ENCODE measurements at places on chromosomes 2 and 18.

- peak; percentile 97 for DNase-seq
Measured at GRCh38 chr2:161136696-161137324, 23.4 kb upstream of the TANK start.

GRCh38 chr2:38634684-38635083 is 31.2 kb upstream of the GALM start:
- DNase-seq = peak; percentile 56

GRCh38 chr18:79383388-79384056 is 12.2 kb upstream of the NFATC1 start:
- no peak for DNase-seq

DNA sequence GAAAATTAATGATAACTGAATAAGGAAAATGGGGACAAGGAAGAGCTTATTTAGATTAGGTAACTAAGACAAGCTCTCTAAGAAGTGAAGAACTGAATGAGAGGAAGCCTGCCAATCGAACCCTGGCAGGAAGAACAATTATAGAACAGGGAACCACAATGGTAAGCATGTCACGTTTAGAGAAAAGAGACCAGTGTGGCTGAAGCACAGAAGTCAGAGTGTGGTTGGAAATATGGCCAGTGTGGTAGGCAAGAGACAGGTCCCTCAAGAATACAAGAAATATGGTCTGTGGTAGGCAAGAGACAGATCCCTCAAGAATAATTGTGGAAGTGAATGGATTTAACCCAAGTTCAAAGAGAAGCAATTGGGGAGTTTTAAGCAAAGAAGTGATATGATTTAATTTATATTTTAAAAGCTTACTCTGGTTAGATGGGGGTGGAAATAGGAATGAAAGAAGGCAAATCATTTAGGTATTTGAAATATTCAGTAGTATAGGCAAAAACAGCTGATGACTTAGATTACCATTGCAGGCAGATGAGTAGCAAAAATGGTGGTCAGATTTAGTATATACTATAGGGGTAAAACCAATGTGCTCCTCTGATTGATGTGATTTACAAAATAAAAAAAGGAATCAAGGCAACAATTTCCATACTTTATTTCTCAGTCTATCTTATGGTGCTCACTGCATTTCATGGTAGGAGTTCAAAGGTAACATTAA is 38.8 kb upstream of the ERMN start:
- DNase-seq = peak; percentile 36

DNA sequence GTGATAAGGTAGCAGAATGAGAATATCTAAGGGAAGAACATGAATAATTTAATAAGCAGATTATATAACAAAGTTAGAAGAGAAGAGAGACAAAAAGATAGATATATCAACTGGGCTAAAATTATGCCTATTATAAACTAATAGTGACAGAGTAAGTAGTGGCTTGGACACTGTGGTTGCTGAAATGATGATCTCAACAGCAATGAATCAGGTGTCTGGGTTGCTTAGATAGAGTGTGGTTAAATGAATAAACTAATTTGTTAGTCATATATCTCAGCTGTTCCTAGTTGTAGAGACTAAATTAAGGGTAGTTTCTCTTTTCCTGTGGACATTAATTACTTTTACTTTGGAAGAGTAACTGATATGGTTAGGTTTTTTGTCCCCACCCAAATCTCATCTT is 1485.4 kb upstream of the CELF4 start:
- peak; percentile 10 for DNase-seq

GRCh38 chr2:9657083-9657482 is 26.3 kb upstream of the YWHAQ start:
- no peak for DNase-seq

DNA sequence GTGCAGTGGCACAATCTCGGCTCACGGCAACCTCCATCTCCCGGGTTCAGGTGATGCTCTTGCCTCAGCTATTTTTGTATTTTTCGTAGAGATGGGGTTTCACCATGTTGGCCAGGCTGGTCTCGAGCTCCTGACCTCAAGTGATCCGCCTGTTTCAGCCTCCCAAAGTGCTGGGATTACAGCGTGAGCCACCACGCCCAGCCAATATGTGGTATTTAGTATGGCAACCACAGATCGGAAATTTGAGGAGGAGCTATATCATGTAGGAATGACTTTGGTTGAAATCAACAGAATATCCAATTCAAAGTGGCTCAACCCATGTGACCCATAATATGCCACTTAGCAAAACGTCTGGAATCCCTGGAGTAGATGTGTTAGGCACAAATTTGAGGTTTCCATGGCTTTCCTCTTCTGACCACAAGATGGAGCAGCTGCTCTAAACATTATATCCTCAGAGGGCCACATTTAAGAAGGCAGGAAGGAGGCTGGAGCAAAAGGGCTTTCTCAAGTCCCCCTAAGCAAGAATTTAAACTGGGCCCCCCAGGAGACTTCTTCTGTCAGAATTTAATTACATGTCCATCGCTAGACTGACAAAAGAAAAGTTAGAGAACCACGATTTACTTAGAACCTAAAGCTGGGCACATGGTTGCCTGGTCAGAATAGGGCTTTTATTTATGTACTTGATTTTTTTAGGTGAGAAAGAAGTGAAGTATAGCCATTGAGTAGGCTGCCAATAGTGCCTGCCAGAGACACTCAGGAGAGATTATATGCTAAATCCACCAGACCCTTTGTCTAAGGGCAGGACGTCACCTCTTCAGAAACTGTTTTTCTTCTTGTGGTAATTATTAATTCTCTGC is 49.6 kb upstream of the ITSN2 start:
- DNase-seq = peak; percentile 60

DNA sequence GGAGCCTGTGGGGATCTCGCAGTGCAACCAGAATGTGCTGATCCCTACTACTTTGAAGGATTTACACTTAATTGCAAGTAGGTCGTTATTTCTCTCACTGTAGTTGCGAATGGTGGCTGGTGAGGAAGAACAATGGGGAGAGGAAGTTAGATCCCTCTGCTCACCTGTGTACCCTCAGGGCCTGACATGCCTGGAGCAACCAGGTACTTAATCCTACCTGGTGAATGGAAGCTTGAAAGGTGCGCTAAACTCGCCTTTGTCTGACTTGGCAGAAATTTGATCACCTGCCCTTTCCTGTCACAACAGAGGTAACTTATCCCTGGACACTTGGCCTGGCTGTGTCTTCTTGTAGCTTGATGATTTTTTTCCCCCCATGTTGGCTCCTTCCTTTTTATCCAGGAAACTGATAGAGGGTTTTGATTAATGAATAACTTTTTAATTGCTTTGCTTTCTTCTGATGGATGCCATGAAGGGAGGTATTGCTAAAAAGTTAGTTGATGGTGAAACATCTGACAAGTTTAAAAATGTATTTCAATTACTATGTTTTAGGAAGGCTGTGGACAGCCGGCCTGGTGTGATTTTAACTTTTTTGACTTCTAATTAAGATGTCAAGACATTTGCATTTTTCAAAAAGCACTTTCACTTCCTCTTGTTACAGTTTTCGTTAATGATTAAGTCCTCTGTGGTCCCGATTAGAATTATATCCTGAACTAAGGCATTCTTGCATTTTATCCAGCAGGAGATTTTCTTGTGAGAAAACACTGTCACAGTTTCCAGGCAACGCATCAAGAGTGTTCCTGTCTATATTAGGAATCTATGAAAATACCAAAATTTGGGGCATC is 9.2 kb downstream of the SGPP2 start:
- no peak for DNase-seq

DNA sequence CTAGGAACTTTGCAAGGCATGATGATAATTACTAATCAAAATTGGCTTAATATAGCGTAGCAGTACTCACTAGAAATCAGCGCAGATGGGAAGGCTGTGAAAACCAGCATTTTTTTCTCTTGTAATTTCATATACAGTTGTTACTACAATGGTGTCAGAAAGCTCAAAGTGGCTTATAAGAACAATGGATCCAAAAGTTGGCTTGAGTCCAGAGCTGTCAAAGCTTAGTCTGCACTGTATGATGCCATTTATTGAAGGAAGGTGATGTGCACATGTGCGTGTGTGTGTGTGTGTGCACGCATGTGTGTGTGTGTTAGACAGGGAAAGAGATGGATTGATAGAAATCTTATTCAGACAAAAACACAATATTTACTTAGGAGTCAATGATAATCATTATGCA is 341.3 kb downstream of the TGIF1 start:
- DNase-seq = peak; percentile 41

DNA sequence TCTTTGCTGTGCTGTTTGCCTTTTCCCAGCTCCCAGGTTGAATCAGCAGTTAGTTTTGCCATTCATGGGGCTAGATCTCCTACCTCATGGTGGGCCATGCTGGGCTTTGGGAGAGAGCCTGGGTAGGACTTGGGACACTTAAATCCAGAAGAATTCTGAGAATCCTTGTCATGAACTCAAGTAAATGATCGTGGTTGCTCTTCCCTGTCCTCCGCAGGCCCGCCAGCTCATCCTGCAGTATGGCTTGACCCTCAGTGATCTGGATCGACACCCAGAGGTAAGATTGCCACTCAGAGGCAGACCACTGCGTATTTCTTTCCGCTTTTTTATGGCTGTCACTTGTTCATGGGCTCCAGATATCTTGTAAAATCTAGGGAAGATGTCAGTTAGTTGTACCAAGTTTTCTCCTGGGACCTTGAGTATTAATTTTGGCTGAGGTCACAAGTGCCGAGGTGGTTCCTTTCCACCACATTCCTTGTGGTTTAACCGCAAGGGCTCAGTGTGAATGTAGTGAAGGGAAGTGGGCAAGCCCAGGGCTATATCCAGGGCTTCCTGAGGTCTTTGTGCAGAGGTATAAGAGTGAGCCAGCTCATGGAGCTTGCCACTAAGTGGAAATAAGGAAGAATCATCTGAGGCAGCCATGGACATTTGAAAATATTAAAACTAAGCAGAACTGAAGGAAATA is 37.7 kb downstream of the RPIA start:
- DNase-seq = peak; percentile 52

DNA sequence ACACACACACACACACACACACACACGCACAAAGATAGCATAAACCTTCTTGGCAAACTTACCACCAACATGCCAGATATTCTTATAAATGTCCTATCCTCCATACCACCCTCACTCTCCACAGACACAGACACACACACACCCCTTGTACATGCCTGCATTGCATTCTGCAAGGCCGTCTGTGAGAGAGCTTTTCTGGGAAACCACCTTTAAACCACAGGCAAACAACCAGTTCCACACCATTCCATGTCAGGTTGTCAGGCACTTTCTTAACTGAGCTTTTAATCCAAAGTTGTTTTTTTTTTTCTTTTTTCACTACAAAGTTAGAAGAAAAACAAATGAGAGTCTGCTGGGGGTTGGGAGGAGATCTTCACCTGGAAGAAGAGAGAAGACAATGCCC is 221.1 kb downstream of the C1D start:
- DNase-seq = no peak

- no peak for DNase-seq
Measured at GRCh38 chr18:76679259-76679658, 143.1 kb upstream of the ZNF236 start.

- DNase-seq = no peak
Measured at GRCh38 chr18:79637921-79638909, 41.4 kb upstream of the CTDP1 start.

DNA sequence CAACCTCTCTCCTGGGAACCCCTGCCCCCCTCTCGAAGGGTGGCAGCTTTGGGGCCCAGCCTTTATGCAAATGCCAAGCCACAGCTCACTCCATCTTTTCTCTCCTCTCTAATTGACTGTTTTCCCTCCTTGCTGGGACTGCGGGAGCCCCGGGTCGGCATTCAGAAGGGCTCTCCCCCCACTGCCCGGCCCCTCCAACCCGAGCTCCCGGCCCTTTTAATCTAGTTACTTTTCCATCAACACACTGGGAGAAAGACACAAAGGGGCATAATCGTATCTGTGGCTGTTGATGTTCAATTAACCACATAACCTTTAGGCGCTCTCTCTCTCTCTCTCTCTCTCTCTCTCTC is 95.4 kb downstream of the INHBB start:
- DNase-seq = no peak

DNA sequence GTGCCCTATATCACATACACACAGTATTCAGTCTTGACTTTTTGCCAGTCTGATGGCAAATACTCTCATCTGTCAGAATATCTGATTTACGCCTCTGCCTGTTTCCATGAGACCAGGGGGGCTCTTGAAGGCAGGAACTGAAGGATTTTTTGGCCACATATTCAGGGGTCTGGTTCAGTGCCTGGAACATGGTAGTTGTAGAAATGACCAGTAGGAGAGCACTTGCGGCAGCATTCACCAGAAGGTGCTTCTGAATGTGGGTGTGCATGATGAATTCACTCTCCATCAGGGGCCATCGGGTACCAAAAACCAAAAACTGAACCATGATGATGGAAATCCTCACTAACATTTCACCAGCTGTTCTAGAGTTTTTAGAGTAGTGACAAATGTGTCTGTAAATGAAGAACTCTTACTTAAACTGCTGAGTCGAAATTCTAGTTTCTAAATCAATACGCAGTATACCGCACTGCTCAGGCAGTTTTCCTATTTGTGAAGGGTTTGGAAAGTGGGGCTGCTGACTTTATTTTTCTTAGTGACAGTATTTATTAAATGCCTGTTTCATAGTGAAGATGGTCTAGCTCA is 54.6 kb downstream of the MERTK start:
- no peak for DNase-seq

GRCh38 chr2:12317814-12318426 is 398.8 kb upstream of the TRIB2 start:
- no peak for DNase-seq

DNA sequence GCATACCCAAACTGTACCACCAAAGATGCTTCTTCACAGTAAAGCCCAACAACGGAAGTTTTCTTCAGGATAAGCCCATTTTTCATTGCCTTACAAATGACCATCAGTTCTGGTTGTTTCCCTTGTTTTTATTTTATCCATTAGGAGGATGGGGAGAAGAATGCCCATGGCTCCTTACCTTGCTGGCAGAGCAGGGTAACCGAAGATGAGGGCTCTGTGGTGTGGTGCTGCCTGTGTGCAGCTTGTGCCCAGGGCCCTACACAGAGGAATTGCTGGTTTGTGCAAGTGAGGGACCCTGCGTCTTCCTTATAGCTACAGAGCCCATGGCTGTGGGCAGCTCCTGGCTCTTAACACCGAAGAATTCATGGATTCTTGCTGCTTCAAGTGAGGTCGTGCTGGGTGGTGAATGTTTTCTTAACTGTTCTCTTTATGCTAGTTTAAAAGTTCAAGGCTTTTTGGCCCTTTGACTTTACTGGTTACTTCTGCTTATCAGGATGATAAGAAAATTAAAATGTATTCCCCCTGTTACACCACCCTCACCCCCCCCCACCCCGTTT is 110.6 kb downstream of the MAP4K4 start:
- no peak for DNase-seq

DNA sequence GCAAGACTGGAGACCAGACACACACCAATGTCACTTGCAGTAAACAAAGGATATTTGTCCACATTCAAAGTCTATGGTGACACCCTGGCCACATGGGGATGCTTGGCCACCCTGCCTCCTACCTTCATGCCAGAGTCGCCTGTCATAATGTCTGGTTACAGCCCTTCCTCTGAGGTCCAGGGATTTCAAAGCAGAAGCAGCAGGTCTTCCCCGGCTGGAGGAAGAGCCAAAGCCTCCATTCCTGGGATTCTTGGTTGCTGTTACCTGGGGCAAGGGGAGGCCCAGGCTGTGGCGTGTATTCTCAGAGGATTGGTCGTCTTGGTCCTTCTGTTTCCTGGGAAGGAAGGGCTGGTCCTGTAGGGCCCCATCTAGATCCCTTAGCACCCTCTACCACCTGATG is 2.3 kb upstream of the ALPP start:
- no peak for DNase-seq

Measured in common myeloid progenitor, CD34-positive (primary cell).